ENCODE measurements at places on chromosomes 1 and 21.
A peak's percentile ranks its signal among the peaks of the same experiment; 100 is the strongest.

DNA sequence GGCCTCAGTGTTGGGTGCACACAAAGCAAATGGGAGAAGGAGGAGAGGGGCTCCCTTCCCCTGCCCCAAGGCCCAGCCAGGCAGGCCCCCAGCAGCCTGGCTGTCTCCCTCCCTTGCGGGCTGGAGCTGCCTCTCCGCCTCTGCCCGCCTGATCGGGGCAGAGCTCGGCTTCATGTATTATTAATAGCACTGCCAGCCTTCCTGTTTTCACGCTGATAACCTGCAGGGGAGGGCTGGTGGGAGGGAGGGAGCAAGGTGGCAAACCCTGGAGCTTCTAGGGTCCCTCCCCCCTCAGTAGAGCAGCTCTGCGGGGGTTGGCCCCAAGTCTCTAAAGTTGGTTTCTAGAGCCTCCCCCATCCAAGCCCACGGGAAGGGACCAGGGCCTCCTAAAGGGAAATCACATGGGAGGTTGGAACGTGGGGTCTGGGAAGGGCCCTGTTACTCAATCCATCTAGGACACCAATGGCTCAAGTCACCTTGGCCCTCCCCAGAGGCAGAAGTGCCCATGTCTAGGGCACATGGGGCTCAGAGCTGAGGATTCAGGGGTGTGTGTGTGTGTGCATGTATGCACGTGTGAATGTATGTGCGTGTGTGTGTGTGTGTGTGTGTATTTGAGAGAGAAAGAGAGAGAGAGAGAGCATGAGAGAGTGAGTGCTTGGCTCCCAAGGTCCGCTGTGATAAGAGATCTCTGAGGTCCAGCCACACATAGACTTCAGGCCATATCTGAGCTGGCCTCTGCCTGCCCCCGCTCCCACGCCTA, 21.8 kb upstream of the POU3F1 start:
- DNase-seq, result no peak

- DNase-seq, result no peak
Measured at GRCh38 chr1:23997812-23998211, 17.7 kb upstream of the SRSF10 start.

- DNase-seq, result peak; percentile 15
Measured at GRCh38 chr1:77281491-77282186, at the start of gene AK5. Gene AK5 (plus strand): TSS chr1:77282019. CDS start chr1:77282314, 295 bp downstream.

DNA sequence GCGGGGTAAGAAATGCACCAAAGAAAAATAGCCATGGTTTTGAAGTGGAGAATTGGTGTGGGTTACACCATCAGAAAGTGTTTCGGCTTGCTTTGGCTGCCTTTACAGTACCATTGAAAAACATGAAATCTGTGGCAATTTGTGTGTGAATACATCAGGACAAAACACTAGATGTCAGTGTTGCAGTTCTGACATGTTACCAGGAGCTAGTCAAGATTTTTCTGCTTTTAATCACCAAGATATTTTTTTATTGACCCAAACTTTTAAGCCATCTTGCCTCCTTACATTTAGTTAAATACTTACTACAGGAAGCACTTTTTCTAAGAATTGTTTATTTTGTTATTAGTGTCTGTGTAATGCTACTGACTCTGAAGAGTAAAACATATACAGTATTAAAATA, 14.3 kb downstream of the RRP15 start:
- no peak for DNase-seq

Measured in CD4-positive, alpha-beta T cell treated with Interleukin-4 for 1 hour (primary cell).